H9 (cell line): ENCODE measurements at places on chromosomes 11 and 22. TPM values are rescaled to one million over a fixed set of nuclear protein-coding genes. Genes with fewer than 3 reads are reported as not detected.

- no peaks in the 10 kb centered on the region for H3K27me3 ChIP-seq
- no peak for DNase-seq
- no peaks in the 10 kb centered on the region for H3K36me3 ChIP-seq
- no peak overlapping the region for H3K27ac ChIP-seq
- H3K4me3 ChIP-seq: no peak overlapping the region
- H3K4me1 ChIP-seq: no peaks in the 10 kb centered on the region
These were observed 478.3 kb upstream of the ISX start for GRCh38 chr22:34587357-34588356.

SSTR3 gene
- total RNA-seq: 0.68 and 0.72 TPM in 2 replicates

- H3K27me3 ChIP-seq: no peaks in the 10 kb centered on the region; the same call in 1 of the 2 replicates
- H3K4me1 ChIP-seq: peaks cover 2% of the 10 kb centered on the region; the same call in 1 of the 2 replicates
- H3K4me3 ChIP-seq: no peak overlapping the region
These were observed 4.3 kb downstream of the SMARCB1 start for GRCh38 chr22:23790819-23791737.

PGR gene
- 0.02 and 0.07 TPM in 2 replicates for total RNA-seq
